ENCODE measurements at places on chromosomes 4 and X. TPM values are rescaled to one million over a fixed set of nuclear protein-coding genes. Genes with fewer than 3 reads are reported as not detected.

SORCS2 gene
- total RNA-seq = 0.10 TPM

PNMA6A gene
- total RNA-seq = 0.25 TPM

EDA2R gene
- total RNA-seq = 2.8 TPM

CT45A10 gene
- not detected for total RNA-seq

HAUS7 gene
- 40.5 TPM for total RNA-seq

FOXR2 gene
- total RNA-seq = not detected

ABCG2 gene
- 1.2 TPM for total RNA-seq

CENPVL3 gene
- not detected for total RNA-seq

TBC1D8B gene
- total RNA-seq = 1.4 TPM

AWAT2 gene
- total RNA-seq = not detected

PNMA6F gene
- total RNA-seq = not detected

MAML3 gene
- total RNA-seq = 2.6 TPM

IQCM gene
- not detected for total RNA-seq

PLAC1 gene
- total RNA-seq = not detected
